ENCODE measurements at places on chromosomes 12 and 14.
A peak's percentile ranks its signal among the peaks of the same experiment; 100 is the strongest.

DNA sequence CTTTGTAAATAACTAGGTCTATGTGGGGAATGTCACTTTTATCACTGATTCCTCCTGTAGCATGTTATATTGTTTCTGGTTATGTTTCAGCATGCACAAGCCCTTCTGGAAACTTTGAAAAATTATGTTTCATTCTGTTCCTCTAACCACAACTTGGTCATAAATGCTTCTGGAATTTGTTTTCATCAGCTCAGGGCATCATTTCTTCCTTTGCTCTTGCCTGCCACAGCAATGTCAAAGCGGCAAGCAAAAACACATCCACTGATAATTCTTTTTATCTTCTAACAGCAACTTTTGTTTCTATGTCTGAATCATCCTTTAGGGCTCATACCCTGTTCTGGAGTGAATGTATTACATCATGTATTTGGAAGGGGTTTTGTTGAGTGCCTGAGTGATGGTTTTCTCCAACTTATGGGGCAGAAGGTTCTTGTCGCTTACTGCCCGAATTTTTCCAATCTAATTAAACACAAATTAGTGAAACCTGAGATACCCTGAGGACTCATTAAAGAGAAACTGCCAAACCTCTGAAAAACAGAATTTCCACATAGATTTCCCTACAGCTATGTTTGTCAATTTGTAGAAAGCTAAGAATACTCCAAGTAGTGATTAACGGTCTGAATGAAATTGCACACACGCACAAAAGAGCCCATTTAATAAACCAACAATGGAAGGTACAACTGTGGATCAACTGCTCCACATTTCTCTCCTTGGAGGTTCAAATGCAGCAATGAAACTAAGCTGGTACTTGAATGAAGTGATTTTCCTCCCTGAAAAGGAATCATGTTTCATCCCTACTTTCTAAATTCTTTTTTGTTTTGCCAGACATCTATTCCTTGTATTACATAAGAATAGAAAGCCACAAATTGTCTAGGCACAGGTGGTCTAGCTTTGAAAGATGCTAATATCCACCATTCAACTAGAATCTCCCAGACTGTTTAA lies 173.5 kb upstream of the KRR1 start:
- no peak for DNase-seq

DNA sequence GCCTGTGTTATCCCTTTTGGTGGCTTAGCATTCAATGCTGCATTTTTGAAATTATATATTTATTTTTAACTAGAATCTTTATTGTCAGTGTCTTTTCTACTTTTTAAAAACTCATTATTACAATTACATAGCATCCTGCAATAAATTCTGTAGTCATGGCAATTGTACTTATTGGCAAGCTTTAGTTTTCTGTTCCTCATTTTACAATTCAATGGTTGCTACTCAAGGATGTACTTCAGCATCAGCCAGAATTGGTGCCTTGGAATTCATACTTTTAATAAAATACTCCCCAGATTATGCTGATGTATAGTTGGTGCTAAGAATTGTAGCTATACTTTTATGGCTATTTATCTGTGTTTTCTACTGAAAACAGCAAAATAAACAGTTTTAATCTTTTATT lies 1756.8 kb upstream of the SEL1L start:
- no peak for DNase-seq

DNA sequence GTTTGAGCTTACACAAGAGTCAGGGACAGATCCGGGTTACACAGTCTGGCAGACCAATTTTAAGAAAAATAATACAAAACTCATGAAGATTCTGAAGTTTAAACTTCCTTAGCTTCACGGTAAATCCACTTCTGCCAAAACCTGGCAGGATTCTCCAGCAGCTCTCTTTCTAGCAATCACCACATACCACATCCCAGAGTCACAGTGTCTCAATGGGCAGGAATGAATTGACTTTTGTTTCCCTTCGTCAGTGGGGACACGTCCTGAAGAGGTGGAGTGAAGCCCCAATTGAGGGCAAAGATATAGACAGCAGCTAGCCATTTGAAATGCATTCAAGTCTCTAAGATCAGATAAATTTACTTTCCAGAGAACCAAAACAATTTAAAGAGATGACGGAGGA lies 117.1 kb upstream of the ARHGAP5 start:
- DNase-seq, result no peak

GRCh38 chr12:124618291-124618902 lies 51.0 kb upstream of the NCOR2 start:
- DNase-seq, result no peak

DNA sequence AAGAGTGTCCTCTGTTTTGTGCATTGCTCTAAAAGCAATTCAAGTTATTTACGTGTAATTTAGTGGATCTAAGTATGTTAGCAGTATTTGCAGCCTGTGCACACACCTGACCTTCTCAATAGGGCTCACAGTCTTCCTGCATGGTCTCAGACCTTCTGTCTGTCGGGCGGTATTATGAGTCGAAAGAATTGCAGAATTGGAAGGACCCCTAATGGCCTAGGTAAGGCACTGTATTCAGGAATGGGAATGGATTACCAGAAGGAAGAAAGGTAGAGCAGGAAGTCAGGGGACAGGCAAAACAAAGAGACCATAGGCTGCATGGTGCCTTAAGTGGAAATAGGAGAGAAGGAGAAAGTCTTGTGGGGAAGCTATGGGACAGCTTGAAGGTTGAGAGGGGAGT lies 341.6 kb downstream of the VRK1 start:
- no peak for DNase-seq

DNA sequence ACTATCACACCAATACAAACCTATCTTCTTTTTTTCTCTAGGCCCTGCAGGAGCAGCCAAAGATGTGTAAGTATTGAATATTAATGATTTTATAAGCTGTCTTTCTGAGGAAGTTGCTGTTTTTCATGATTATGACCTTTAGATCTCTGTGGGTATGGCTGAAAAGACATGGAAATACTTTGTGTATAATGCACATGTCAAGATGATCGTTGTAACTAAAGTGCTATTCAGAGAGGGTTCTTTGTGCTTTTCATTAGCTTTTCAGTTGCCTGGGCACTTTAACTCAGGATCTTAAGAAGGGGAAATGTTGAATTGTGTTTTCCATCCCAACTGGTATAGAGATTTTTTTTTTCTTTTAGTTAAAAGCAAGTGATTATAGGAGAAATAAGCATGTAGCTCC lies 18.1 kb downstream of the C12orf75 start:
- no peak for DNase-seq

GRCh38 chr12:23290627-23291330 lies 658.7 kb downstream of the SOX5 start:
- DNase-seq, result no peak

DNA sequence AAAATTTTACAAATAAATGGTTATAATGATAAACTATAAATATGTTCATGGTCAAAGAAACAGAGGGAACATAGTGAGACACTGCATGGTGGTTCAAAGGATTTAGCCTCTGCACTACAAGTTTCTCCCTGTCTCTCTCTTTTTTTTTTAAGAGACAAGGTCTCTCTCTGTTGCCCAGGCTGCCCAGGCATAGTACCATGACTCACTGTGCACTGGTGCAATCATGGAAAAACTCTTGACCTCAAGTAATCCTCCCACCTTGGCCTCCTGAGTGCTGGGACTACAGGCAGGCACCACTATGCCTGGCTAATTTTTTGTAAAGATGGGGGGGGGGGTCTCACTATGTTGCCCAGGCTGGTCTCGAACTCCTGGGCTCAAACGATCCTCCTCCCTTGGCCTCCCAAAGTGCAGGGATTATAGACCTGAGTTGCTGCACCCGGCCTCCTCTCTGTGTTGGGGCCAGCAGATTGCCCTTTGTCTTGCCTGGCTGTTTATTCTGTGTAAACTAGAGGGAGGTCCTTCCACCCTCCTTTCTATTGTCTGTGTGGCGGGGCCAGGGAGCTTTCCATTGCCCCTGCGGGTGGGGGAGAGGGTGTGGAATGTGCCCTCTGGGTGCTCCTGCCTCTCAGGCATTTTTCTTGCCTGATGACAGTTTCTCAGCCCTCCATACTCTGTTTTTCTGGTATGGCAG lies 22.1 kb downstream of the MTHFD1 start:
- DNase-seq, result no peak

DNA sequence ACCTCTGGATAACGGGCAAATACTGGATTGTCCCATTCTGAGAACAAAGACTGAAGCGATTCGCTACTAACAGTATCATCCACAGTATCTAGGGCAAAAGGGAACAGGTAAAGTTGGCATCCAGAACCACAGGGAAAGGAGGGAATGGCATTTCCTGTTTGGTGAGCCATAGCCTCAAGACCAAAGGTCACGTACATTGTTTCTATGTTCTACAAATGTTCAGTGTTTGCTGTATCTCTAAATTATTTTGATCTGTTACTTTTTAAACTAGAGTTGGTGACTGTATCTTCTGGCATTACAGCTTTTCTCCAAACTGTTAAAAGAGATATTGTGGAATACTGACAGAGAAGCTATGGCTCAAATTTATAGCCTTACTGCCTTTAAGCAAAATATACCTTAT lies 9.7 kb downstream of the MLH3 start:
- DNase-seq, result no peak

DNA sequence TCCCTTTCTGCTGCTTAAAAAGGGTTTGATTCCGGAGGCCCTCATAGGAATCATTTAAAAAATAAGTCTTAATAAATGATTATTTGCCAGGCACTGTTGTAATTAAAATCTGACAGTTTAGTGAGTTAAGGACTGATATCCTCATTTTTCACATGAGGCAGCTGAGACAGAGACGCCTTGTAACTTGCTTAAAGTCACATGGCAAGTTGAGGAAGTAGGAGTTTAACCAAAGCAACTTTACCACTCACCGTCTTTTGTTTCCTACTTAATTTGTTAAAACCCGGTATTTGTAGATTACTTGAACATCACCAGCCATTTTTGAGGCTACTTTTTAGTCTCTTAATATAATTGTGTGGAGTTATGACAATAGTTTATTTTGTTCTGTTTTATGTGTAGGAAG lies 2.4 kb downstream of the TIGAR start:
- DNase-seq, result no peak

DNA sequence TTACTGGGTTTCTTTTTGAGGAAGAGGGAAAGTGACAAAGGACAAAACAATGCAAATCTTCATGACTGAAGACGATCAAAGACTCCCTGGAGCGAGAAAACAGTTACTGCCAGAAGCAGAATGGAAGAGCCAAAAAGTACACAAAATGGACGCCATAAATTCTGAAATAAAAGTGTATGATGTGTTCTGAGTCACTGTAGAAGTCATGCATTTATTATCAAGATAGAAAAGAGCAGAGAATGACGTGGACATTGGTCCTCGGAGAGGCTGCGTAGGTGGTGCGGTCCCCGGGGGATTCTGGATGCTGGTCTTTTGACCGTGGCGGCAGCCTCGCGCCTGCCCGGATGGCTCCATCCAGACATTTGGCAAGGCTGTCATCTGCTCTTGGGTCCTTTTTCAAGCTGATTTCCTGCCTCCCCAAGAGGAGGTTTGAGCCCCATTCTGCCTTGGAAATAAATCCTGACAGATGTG lies 52.8 kb downstream of the C14orf132 start:
- no peak for DNase-seq

- DNase-seq, result no peak
Observed at GRCh38 chr12:105409279-105409678, 78.8 kb downstream of the C12orf75 start.

- DNase-seq, result no peak
Observed at GRCh38 chr14:88835661-88836060, 11.2 kb downstream of the TTC8 start.

- DNase-seq, result no peak
Observed at GRCh38 chr12:76792828-76793227, 28.9 kb downstream of the ZDHHC17 start.

DNA sequence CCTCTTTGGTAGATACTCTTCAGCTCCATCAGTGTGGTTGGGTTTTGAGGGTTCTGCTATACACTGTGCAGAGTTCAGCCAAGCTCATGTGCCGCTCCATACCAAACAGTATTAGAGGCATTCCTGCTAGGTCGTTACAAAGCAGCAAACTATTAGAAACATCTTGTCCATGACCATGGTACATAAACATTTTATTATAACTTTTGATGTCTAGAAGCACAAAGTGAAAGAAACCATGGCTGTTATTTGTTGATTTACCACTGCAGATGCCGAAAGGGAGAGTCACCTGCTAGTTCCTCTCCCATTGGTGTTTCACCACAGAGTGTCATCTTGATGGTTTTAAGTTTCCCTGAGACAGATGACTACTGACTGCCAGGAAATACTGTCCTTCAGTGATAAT lies 242.0 kb downstream of the ADAMTS20 start:
- DNase-seq, result no peak

GRCh38 chr12:122090759-122091515 lies 12.4 kb downstream of the MLXIP start:
- no peak for DNase-seq

- DNase-seq, result no peak
Observed at GRCh38 chr12:9866860-9867269, 2.3 kb downstream of the CLEC2B start.

GRCh38 chr12:28893365-28893764 lies 255.7 kb upstream of the FAR2 start:
- DNase-seq, result no peak

GRCh38 chr12:2259369-2259768 lies 206.6 kb downstream of the CACNA1C start:
- DNase-seq, result no peak

- no peak for DNase-seq
Observed at GRCh38 chr12:104006929-104007328, 41.3 kb downstream of the TDG start.

- peak; percentile 40 for DNase-seq
Observed at GRCh38 chr12:53218551-53219291, 11.7 kb upstream of the ITGB7 start.

DNA sequence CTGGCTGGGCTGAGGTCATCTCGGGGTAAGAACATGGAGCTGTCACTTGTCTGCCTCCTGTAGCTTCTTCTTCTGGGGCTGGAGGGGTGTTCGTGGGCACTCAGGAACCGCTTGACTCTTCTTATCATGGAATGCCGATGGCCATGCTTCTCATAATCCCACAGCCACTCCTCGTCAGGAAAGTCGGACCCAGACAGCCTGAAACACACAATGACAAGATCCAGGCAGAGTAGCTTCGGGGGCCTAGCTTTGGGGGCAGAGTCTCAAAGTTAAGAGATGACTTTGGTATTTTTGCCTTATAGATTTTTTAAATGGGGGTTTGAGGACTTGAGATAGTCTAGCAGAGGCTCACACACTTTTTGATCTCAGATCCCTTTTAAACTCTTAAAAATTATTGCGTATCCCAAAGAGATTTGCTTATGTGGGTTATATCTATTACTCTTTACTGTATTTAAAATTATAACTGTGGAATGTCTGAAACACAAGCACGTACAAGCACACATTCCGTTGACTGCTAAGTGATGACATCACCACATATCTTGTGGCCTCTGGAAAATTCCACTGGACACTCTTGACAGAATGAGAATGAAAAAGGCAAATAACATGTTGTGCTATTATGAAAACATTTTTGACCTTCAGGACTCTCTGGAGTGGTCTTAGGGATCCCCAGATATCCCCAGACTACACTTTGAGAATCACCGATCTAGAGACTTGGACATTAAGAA lies 43.3 kb downstream of the BEST3 start:
- no peak for DNase-seq

DNA sequence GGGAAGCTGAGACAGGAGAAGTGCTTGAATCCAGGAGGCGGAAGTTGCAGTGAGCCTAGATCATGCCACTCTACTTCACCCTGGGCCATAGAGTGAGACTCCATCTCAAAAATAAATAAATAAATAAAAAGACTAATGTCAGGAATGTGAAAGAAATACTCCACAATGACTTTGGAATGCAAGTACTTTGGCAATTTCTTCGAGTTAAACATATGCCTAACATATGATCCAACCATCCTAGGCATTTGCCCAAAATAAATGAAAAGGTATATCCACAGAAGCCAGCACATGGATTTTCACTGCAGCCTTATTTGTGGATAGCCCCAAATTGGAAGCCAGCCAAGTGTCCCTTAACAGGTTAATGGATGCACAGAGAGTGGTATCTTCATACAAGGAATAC lies 357.9 kb upstream of the TMEM132C start:
- no peak for DNase-seq

- DNase-seq, result no peak
Observed at GRCh38 chr12:15209782-15210181, 11.4 kb downstream of the RERG start.
